Endothelial cell of umbilical vein (primary cell): ENCODE measurements at places on chromosomes 3 and 15. TPM values are rescaled to one million over a fixed set of nuclear protein-coding genes. Genes with fewer than 3 reads are reported as not detected.

- no peak overlapping the region for H3K4me3 ChIP-seq
- no peaks in the 10 kb centered on the region for H3K27me3 ChIP-seq
- no peaks in the 10 kb centered on the region for H3K36me3 ChIP-seq
- no peak overlapping the region for H3K27ac ChIP-seq
- peak; percentile 50 for DNase-seq
Observed at GRCh38 chr3:170410428-170411029, 8.1 kb upstream of the CLDN11 start.

DNA sequence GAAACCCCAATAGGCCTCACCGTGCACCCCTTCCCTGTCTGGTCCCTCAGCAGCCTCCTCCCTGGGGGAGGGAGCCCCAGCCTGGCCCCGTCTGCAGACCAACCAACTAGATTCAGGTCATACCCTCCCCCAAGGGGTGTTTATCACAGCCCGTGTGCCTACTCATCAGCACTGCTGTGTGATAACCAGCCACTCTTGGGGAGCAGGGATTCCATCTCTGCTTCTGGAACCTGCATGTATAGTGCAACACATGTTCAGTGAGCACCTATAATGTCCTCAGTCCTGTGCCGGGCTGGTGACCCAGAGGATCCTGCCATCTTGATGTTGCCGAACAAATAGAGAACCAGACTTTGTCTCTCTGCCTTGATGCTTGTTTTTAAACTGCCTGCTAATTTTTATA lies 6.6 kb upstream of the SLCO2A1 start:
- no peaks in the 10 kb centered on the region for H3K27me3 ChIP-seq
- H3K36me3 ChIP-seq = no peaks in the 10 kb centered on the region

GRCh38 chr3:96700322-96701315 lies 113.8 kb upstream of the EPHA6 start:
- no peak overlapping the region for H3K4me3 ChIP-seq
- H3K4me1 ChIP-seq = no peaks in the 10 kb centered on the region
- no peaks in the 10 kb centered on the region for H3K27me3 ChIP-seq
- no peak overlapping the region for H3K27ac ChIP-seq

- peak; percentile 67 for DNase-seq
- H3K36me3 ChIP-seq = no peaks in the 10 kb centered on the region
- no peaks in the 10 kb centered on the region for H3K27me3 ChIP-seq
- peak overlapping the region; percentile 67 for H3K27ac ChIP-seq
- peak overlapping the region; percentile 36 for H3K4me3 ChIP-seq
Observed at GRCh38 chr3:129605922-129606635, 397 bp downstream of the PLXND1 start.

Gene SHISA5
- total RNA-seq = 205 and 213 TPM in 2 replicates

DNA sequence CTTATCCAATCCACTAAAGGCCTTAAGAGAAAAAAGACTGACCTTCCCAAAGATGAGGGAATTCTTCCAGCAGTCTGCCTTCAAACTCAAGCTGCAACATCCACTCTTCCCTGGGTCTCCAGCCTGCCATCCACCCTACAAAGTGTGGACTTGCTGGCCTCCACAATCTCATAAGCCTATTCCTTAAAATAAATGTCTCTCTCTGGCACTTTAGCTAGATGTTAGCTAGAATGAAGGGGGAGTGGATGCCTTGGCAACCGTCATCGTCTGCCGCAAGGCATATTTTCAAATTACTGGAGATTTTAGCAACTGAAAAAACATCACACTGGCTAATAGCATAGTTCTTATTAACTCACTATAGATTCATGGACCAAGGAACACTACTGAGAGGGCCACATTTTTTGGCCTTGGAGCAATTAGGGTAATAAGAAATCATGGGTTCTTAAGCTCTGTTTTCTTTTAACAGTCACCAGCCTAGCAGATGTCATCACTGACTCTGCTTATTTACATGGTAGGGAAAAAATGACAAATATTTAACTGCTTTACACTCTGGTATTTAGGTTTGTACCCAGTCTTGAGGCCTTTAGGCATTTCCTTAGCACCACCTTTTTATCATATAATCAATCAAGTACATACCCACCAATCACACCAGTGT lies 245.3 kb downstream of the MYRIP start:
- no peaks in the 10 kb centered on the region for H3K4me1 ChIP-seq
- no peak overlapping the region for H3K4me3 ChIP-seq

Gene CAMK2N2
- not detected in 2 replicates for total RNA-seq

DNA sequence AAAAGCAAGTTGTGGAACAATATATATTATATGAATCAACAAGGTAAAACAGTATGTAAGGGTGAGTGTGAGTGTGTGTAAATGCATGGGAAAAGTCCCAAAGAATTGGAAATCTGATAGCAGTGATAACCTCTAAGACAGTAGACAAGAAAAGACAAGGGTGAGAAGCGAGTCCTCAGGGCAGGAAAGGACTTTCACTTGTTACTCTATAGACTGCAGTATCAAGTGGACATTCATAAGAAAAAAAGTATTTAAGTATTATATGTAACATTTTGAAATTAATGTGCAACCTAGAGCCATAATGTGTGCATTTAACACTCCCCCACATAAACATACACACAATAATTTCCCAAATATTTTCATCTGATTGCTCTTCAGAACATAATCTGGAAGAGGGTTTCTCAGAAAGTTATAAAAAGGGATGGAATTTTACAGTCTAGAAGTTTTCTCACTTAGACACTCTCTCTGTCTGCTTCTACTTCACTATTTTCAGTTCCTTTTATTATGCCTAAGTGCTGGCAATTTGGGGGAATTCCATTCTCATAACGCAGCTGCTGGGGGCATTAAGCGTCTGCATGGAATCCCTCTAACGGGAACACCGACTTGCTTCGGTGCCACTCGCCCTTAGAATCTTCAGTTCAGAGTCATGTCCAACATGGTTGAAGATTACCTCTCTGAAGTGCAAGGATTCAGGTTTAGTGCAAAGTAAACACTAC lies 50.0 kb upstream of the CDIN1 start:
- DNase-seq = no peak
- no peak overlapping the region for H3K27ac ChIP-seq
- H3K36me3 ChIP-seq = no peaks in the 10 kb centered on the region
- peaks cover 15% of the 10 kb centered on the region for H3K27me3 ChIP-seq

- no peak overlapping the region for H3K4me3 ChIP-seq
- H3K4me1 ChIP-seq = no peaks in the 10 kb centered on the region
- no peak for DNase-seq
- no peaks in the 10 kb centered on the region for H3K27me3 ChIP-seq
Observed at GRCh38 chr3:189282741-189283140, 111.0 kb downstream of the TPRG1 start.

- no peaks in the 10 kb centered on the region for H3K36me3 ChIP-seq
- no peaks in the 10 kb centered on the region for H3K27me3 ChIP-seq
- H3K27ac ChIP-seq = no peak overlapping the region
- no peak for DNase-seq
Observed at GRCh38 chr3:153897842-153898241, 223.3 kb upstream of the ARHGEF26 start.

Gene ADAMTS7
- 56.4 and 64.7 TPM in 2 replicates for total RNA-seq

GRCh38 chr3:177595530-177596188 lies 398.4 kb upstream of the TBL1XR1 start:
- no peaks in the 10 kb centered on the region for H3K36me3 ChIP-seq
- H3K4me1 ChIP-seq = peaks cover 21% of the 10 kb centered on the region
- DNase-seq = no peak
- no peak overlapping the region for H3K27ac ChIP-seq
- H3K27me3 ChIP-seq = no peaks in the 10 kb centered on the region

GRCh38 chr3:193190146-193190786 lies 50.8 kb upstream of the PLAAT1 start:
- no peaks in the 10 kb centered on the region for H3K36me3 ChIP-seq
- peak; percentile 56 for DNase-seq
- H3K27me3 ChIP-seq = peaks cover 9% of the 10 kb centered on the region
- no peak overlapping the region for H3K4me3 ChIP-seq

Gene LDHAL6B
- total RNA-seq = not detected in 2 replicates

DNA sequence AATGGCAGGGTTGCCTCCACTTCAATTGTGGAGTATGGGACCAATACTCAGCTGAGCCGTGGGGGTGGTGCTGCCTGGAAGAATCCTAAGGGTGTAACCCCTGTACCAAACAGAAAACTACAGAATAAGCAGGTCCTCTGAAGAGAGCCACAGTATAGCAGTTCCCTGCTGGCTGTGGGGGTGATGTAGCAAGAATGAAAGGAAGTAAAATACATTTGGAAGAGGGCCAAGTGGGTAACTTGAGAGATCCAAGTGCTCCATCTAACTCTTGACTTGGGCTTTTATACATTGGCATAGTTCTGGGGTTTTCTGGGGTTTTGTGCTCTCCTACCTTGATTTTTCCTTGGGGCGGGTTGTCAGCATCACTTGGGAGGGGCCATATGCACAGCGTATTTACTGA lies 341.4 kb downstream of the OTOL1 start:
- no peaks in the 10 kb centered on the region for H3K36me3 ChIP-seq
- no peaks in the 10 kb centered on the region for H3K27me3 ChIP-seq

Gene TMEM207
- total RNA-seq = not detected in 2 replicates

- H3K27ac ChIP-seq = no peak overlapping the region
- no peaks in the 10 kb centered on the region for H3K36me3 ChIP-seq
- no peak overlapping the region for H3K4me3 ChIP-seq
- no peaks in the 10 kb centered on the region for H3K27me3 ChIP-seq
Observed at GRCh38 chr3:134608771-134609435, 41.9 kb downstream of the KY start.

- no peaks in the 10 kb centered on the region for H3K4me1 ChIP-seq
- no peak overlapping the region for H3K27ac ChIP-seq
- no peak for DNase-seq
Observed at GRCh38 chr3:61438253-61439121, 122.9 kb upstream of the PTPRG start.

DNA sequence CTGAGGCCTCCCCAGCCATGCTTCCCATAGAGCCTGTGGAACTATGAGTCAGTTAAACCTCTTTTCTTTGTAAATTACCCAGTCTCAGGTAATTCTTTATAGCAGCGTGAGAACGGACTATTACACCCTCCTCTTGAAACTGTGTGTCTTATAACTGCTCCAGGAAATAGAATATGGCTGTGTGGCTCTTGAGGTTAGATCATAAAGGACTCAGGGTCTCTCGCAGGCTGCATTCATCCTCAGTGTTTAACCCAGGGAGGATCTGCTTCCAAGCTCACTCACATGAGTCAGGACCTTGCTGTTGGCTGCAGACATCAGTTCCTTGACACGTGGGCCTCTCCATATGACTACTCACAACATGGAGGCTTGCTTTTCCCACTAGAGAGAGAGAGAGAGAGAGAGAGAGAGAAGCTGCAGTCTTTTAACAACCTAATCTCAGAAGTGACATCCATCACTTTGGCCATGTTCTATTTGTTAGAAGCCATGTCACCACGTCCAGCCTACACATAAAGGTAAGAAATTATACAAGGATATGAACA lies 114.3 kb upstream of the UBE2E1 start:
- H3K27ac ChIP-seq = no peak overlapping the region
- H3K4me1 ChIP-seq = peaks cover 2% of the 10 kb centered on the region
- H3K36me3 ChIP-seq = no peaks in the 10 kb centered on the region
- DNase-seq = no peak
- H3K27me3 ChIP-seq = no peaks in the 10 kb centered on the region

DNA sequence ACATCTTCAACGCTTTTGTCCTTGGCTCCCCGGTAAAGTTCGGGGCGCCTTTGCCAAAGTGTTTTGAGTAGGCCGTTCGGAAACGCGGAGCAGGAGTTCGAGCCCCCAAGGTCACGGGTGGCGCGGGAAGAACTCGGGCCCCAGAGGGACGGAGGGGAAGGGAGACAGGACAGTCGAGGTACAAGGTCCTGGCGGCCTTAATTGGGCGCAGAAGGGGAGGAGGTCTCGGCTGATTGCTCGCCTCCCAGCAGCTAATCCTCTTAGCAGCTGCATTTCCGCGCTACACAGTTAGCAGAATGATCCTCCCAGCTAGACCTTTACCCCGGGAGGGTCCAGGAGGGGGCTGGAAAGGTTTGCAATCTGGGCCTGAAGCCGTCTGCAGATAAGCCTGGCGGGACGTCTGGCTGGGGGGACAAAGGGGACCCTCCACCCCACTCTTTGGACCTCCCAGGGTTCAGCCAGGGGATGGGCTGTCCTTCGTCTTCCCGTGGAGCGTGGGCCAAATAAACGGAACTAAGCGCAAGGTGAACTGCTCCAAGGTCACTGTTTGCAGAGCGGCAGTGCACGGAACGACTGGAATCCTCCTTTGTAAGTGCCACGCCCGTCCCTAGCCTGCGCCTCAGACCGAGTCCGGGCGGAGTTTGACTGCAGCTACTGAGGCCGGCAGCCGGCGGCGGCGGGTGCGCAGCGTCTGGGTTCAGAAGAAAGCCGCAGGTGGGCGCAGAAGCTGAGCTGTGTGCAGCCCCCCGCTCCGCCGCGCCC lies 7.2 kb downstream of the EOMES start:
- no peak overlapping the region for H3K4me3 ChIP-seq
- H3K36me3 ChIP-seq = no peaks in the 10 kb centered on the region
- no peak for DNase-seq
- no peak overlapping the region for H3K27ac ChIP-seq
- peaks cover 23% of the 10 kb centered on the region for H3K4me1 ChIP-seq

Gene PLA2G4D
- total RNA-seq = not detected in 2 replicates

- H3K27me3 ChIP-seq = no peaks in the 10 kb centered on the region
- H3K27ac ChIP-seq = no peak overlapping the region
- H3K36me3 ChIP-seq = peaks cover 4% of the 10 kb centered on the region
- no peaks in the 10 kb centered on the region for H3K4me1 ChIP-seq
- DNase-seq = peak; percentile 26
Observed at GRCh38 chr3:197787412-197787811, 3.6 kb upstream of the LRCH3 start.

DNA sequence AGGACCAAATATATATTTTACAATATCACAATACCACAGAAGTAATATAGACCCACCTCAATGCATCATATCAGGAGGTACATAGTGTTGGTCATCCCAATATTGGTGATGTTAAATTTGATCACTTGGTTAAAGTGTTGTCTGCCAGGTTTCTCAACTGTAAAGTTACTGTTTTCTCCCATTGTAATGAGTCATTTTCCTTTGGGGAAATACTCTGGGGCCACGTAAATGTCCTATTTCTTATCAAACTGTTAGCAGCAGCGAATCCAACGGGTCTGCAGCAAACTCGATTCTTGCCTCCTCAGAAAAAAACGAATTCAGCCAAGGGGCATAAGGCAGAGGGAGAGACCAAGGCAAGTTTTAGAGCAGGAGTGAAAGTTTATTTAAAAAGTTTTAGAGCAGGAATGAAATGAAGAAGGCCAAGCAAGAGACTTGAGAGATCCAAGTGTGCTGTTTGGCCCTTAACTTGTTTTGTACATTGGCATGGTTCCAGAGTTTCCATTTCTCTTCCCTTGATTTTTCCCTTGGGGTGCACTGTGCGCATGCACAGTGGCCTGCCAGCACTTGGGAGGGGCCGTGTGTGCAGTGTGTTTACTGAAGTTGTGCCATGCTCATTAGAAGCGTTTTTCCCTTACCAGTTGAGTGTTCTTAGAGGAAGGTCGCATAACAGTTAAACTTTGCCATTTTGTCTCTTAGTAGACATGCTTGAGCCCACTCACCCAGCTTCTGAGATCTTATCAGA lies 512.5 kb downstream of the AGBL1 start:
- H3K27ac ChIP-seq = no peak overlapping the region
- DNase-seq = no peak
- H3K4me1 ChIP-seq = no peaks in the 10 kb centered on the region
- no peaks in the 10 kb centered on the region for H3K36me3 ChIP-seq
- no peak overlapping the region for H3K4me3 ChIP-seq

GRCh38 chr3:114451561-114452018 lies 157.8 kb downstream of the TIGIT start:
- H3K4me1 ChIP-seq = peaks cover 9% of the 10 kb centered on the region
- DNase-seq = peak; percentile 66
- H3K27ac ChIP-seq = no peak overlapping the region
- H3K36me3 ChIP-seq = no peaks in the 10 kb centered on the region

Gene PDE8A
- 45.7 and 46.9 TPM in 2 replicates for total RNA-seq

- no peak overlapping the region for H3K4me3 ChIP-seq
- DNase-seq = no peak
- H3K36me3 ChIP-seq = no peaks in the 10 kb centered on the region
- no peaks in the 10 kb centered on the region for H3K4me1 ChIP-seq
- no peak overlapping the region for H3K27ac ChIP-seq
- no peaks in the 10 kb centered on the region for H3K27me3 ChIP-seq
Observed at GRCh38 chr3:189975391-189975990, 145.2 kb downstream of the P3H2 start.

Gene FMN1
- 0.29 and 0.39 TPM in 2 replicates for total RNA-seq
